ENCODE measurements at places on chromosomes 3 and 15.

GRCh38 chr15:56968821-56969220, 50.4 kb downstream of the TCF12 start:
- DNase-seq, result no peak

GRCh38 chr3:169420429-169420828, 243.1 kb downstream of the MECOM start:
- DNase-seq, result no peak

DNA sequence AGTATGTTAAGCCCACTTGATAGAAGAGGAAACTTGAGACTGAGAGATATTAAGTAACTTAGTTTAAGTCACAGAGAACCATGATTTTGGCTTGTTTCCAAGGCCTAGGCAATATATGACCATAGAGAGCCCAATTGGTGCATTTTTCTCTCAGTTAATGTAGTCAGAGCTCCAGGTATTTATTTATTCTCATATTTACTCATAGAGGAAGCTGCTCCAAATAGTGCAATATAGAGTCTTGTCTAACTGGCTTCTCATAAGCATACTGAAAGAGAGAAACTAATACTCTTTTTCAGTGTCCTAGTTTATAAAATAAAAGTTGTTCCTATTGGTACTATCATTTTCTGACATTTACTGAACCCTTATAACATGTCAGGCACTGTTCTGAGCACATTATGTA, 15.2 kb downstream of the TRNT1 start:
- no peak for DNase-seq

- no peak for DNase-seq
Measured at GRCh38 chr15:48858401-48858800, 19.5 kb upstream of the EID1 start.

DNA sequence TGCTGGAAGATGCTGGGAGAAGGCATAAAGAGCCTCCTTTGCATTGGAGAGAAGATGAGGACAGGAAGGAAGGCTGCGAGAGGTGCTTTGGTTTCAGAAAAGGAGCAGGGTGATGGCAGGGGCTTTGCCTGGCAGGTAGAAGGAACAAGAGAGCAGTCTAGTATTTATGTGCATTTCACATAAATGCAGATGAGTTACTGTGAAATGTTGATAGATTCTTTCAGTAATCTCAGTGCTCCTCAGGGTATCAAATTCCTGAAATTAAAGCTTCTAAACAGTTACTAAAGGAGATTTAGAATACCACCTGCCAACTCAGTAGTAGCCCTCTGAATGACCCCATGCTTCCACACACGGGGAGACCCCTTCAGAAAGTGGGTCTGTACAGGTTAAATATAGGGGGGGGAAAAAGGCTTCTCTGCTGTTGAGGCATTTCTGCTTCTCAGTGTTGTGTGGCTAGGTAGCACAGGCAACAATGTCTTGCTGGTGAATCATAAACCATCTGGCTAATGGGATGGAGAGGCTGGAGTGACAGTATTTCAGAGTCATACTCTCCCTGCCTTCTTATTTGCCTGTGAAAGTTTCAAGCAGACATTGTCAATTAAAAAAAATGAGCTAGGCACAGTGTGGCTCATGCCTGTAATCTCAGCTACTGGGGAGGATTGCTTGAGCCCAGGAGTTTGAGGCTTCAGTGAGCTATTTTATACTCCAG, 14.3 kb upstream of the FBXL22 start:
- DNase-seq, result no peak

- no peak for DNase-seq
Measured at GRCh38 chr3:73150369-73151130, 89.1 kb downstream of the EBLN2 start.

- DNase-seq, result no peak
Measured at GRCh38 chr3:171428321-171428787, 31.9 kb downstream of the TNIK start.

GRCh38 chr15:45391746-45392583, 13.6 kb upstream of the GATM start:
- no peak for DNase-seq

DNA sequence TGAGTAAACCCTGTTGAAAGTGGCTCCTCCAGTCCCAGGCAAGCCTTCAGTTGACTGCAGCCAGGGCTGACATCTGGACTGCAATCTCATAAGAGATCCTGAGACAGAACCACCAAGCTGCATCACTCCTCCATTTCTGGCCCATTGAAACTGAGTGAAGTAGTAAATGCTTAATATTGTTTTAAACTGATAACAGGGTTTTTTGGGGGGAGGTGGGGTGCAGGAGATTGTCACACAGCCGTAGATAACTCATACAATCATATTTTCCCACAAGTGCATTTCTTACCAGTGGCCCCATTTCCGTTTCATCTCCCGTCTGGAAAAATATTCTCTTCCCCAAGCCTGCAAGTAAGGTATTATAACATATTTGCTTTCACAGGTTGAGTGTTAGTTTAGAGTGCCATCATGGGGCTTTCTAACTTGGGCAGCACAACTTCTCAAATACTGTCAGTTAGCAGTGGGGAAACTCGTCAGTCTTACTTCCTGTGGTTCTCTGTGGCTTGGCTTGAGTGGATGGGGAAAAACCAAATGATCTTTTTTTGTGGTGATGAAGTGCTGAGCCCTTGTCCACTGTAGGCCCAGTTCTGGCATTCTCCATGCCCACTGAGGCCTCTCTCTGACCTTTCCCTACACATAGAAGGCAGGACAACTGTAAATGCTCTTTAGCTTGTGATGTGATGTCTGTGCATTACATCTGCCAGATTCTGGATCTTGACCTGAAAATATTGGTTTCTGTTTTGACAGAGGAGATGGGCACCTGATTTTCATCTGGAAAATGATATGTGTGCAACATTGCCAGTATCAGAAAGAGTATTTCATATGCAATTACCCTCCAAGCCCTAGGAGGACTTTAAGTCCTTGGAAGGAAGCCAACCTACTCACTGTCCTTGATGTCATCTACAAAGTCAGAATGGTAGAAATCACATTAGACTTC, 90.1 kb upstream of the BHLHE40 start:
- DNase-seq, result no peak

DNA sequence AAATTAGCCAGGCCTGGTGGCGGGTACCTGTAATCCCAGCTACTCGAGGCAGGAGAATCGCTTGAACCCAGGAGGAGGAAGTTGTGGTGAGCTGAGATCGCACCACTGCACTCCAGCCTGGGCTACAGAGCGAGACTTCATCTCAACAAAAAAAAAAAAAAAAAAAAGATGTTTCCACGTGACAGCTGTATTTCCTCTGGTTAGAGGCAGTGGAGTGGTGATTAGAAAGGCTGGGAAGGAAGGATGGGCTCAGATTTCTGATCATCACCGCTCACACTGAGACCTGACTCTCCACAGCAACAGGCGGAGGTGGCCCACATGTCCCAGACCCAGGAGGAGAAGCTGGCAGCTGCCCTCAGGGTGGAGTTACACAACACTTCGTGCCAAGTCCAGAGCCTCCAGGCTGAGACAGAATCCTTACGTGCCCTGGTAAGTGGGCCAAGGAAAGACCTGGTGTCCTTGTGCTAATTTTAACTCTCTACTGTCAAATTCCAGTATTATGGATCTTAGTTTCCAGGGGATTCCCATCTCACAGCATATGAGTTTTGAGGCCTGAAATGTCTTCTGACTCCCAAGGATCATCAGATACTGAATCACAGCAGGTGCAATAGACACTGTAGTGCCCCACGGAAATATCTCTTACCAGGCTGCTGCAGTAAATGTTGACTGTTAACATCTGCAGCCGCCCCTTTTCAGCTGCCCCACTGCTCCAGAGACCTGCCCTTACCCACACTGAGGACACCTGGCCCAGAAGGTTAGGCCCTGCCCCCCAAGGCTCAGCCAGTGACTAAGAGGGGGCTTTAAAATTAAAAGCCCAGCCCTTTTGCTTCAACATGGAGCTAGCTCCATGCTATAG, 66.9 kb downstream of the BFSP2 start:
- DNase-seq, result no peak

- no peak for DNase-seq
Measured at GRCh38 chr15:64121614-64122013, 25.8 kb downstream of the SNX1 start.

DNA sequence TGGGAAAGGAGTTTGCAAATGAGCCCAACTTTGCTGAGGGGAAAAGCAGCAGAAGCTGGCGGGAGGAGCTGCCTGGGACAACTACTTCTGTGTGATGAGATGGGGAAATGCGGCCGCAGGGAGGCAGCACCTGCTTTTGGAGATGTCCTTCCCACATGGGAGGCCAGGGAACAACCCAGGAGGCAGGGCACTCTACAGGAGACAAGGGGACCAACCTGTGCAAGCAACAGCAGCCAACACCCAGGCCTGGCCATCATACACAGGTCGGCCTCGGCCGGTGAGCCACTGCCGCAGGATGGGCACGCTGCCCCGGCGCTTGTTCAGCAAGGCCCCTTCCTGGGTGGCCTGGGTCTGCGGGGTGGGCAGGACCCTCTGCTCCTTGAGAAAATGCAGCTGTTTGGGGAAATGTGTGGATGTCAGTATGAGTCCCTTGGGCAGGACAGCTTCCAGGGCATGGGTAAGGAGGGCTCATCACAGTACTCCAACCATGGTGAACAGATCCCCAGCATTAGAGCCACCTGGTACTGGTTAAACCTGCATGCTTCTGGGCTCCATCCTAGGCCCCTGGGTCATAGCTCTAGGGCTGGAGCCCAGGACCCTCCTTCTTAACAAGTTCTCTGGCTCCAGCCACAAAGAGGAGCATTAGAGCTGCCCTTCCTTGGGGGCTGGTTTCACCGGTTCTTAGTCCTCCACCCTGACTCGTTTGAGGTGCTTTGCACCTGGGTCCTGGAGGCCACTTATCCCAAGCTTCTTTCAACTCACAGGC, 11.6 kb downstream of the EPB42 start:
- no peak for DNase-seq

- no peak for DNase-seq
Measured at GRCh38 chr15:90550919-90551318, 21.2 kb downstream of the CRTC3 start.

DNA sequence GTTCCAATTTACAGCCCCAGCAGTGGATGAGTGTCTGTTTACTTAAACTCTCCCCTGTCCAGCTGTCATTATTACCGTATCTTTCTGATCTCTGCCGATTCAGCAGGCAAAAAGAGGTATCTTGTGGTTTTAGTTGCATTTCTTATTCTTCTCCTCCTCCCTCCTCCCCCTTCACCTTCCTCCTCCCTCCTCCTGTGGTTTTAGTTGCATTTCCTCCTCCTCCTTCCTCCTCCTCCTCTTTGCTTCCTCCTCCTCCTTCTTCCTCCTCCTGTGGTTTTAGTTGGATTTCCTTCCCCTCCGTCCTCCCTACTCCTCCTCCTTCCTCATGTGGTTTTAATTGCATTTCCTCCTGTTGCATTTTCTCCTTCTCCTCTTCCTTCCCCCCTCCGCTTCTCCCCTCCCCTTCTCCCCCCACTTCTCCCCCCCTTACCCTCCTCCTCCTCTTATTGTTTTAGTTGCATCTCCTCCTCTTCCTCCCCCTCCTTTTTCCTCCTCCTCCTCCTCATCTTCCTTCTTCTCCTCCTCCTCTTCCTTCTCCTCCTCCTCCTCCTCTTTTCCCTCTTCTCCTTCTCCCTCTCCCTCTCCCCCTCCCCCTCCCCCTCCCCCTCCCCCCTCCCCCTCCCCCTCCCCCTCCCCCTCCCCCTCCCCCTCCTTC, 25.3 kb upstream of the VPS33B start:
- DNase-seq, result no peak

DNA sequence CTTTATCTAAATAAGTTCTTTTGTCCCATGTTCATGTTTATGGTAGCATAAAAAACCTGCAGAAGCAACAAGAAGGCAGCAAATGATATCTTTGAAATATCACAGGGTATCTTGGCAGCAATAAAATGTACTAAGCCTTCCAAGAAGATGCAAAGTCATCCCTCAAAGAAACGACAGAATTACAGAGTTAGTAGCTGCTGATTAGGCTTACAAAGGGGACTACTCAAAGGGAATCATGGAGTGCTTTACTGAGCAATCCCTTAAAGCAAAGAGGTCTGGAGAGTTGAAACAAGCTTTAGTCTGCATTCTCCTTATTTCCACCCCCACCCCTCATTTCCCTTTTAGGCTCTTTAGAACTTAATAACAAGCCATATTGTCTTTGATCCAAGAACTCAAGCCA, 935.0 kb downstream of the SQOR start:
- no peak for DNase-seq

GRCh38 chr3:121430664-121431215, 115.0 kb downstream of the POLQ start:
- DNase-seq, result no peak

DNA sequence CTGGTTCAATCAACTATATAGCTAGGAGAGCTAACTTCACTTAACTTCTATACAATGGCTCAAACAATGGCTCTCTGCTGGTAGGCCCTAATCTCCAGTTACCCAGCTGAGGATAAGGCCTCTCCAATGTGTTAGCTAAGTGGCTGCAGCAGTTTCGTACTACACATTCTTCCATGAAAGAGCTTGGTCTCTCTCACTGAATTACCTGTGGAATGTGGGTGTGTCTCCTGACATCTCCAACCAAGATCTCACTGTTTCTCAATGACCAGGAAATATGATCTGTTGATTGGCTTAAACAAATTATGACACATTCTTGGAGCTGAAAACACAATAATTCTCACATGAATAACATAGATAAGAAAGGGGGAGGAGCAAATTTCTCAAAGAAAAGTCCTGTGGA, 169.8 kb upstream of the ROBO1 start:
- no peak for DNase-seq

GRCh38 chr3:28645149-28645548, 296.5 kb upstream of the AZI2 start:
- DNase-seq, result no peak

GRCh38 chr15:84764989-84765388, 16.6 kb downstream of the ZNF592 start:
- no peak for DNase-seq

DNA sequence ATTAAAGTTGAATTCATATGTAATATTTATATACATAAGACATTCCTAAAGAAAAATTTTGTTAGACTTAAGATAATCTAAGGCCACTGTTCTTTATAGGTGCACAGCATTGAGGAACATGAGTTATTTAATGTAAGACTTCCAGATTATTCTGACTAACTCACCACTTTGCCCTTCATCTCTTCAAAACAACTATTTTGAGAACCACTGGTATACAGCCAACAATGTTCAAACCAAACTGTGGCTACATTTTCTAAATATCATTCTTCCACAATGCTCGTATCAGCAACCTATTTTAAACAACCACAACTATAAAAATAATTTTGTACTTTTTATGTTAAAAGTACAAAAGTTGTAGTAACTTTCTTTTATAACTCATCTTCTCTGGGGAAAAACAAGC, 199.8 kb upstream of the ALCAM start:
- DNase-seq, result no peak

- DNase-seq, result no peak
Measured at GRCh38 chr15:92049290-92049989, 195.9 kb downstream of the SLCO3A1 start.
